Fibroblast of skin of left biceps (primary cell): ENCODE measurements at places on chromosomes 1 and 21.

GRCh38 chr1:241829468-241829867 lies 18.5 kb upstream of the EXO1 start:
- DNase-seq: no peak

DNA sequence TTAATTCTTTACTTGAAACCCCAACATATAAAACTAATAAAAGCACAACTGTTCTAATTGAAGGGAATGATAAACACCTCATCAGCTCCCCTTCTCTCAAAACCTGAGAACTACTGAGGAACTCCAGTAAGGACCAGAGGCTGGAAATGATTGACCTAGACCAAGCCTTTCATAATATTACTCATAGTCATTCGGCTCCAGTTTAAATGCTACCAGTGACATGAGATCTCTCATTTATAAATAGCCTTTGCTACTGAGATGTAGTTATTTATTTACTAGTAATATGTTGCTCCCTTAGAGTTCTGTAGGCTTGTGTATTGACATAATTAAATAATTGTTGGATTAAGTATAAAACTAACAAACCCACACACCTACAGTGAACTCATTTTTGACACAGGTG lies 209.8 kb upstream of the PRMT6 start:
- DNase-seq: no peak

GRCh38 chr1:207424570-207425131 lies 29.5 kb upstream of the CR2 start:
- no peak for DNase-seq

DNA sequence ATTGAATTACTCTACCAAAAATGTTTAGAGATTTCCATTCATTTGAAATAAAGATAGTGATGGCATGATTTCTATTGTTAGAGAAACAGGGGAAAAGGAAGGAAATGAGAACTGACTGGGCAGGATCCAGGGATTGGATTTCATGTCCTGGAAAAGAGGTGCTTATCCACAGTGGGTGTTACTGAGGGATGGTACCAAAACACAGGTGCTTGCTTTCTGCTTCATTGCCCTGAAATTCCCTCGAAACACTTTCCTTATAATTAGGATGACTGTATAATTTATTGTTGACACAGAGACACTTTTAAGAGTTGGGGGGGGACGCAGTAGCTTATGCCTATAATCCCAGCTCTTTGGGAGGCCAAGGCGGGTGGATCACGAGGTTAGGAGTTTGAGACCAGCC lies 185.0 kb upstream of the KCNK2 start:
- no peak for DNase-seq

DNA sequence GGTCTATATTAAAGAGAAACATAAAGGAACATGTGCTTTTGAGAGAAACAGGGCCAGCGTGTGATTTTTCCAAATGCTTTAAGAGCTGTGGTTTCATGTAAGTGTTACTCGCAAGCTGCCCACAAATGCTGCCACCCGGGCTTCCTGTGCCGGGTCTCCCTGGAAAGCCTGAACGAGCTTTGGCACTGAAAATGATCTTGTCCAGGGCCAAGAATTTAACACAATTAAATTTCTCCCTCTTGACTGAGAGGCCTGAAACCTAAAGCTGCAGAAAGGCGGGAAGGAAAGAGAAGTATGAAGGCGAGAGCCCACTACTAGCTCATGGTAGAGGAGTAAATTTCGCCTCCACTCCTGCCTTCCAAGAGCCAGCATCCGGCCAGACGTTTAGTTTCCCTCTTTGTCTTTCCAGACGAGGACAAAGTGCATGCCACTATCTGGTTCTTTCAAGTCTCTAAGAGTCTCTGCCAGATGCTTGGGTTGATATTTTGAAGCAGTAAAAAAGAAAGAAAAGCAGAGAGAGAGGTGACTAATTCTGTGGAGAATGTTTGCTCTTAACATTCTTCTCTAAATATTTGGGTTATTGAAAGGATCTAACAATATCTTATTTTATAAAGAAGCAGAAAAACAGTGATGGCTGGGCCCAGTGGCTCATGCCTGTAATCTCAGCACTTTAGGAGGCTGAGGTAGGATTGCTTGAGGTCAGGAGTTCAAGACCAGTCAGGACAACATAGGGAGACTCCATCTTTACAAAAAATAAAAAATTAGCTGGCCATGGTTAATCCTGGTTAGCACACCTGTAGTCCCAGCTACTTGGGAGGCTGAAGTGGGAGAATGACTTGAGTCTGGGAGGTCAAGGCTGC lies 100.0 kb upstream of the HNRNPU start:
- peak; percentile 63 for DNase-seq

- peak; percentile 96 for DNase-seq
Measured at GRCh38 chr1:158999316-159000069, 10.2 kb upstream of the IFI16 start.
